Kidney (tissue), 22 donors: ENCODE measurements at places on chromosomes 7 and 10.

DNA sequence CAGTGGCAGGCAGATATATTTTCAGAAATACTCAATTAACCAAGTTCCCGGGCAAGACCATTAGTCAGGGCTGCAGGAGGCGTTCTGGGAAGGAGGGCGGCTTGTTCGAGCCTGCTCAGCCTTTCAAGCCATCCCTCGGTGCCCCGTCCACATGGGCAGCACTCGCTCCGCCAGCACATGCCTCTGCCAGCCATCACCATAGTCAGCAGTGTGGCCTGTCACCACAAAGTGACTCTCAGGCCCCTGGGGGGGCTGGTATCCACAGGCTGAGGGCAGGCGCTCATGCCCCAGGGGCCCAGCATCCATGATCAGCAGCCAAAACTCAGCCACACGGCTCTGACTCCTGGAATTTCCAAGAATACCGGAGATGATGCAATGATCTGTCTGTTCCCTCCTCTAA is 81.9 kb downstream of the CHST15 start:
- H3K4me1 ChIP-seq, result no peaks in the 10 kb centered on the region
- DNase-seq, result no peak
- no peak overlapping the region for H3K4me3 ChIP-seq
- no peak overlapping the region for H3K27ac ChIP-seq
- H3K27me3 ChIP-seq, result no peaks in the 10 kb centered on the region
- H3K36me3 ChIP-seq, result peaks cover 2% of the 10 kb centered on the region

GRCh38 chr7:120955577-120956149 is 5.1 kb downstream of the ING3 start:
- no peak overlapping the region for H3K27ac ChIP-seq
- H3K36me3 ChIP-seq, result peaks cover 3% of the 10 kb centered on the region
- no peak for DNase-seq
- H3K4me1 ChIP-seq, result peaks cover 5% of the 10 kb centered on the region

DNA sequence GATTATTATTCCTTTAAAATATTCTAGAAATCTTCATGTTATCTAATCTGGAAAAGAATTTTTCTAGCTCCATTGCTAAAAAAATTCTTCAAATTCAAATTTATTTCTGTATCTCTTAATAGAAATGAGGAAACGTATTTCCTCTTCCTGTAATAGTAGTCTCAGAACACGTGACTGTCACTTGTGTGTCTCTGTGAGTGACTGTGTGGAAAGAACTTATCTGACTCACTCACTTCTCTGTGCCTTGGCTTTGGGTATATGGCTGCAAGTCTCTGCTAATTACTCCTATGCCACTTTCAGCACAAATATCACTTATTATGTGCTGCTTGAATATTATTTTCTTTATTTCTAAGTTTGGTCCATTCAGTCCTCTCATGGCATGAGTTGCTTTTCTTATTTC is 132.7 kb downstream of the CNTNAP2 start:
- no peaks in the 10 kb centered on the region for H3K36me3 ChIP-seq
- H3K27me3 ChIP-seq, result no peaks in the 10 kb centered on the region
- no peaks in the 10 kb centered on the region for H3K4me1 ChIP-seq
- no peak for DNase-seq

GRCh38 chr10:80459047-80459865 is 5.1 kb downstream of the TSPAN14 start:
- H3K4me1 ChIP-seq, result peaks cover 4% of the 10 kb centered on the region
- DNase-seq, result no peak
- peak overlapping the region; percentile 78 for H3K27ac ChIP-seq
- no peak overlapping the region for H3K4me3 ChIP-seq

DNA sequence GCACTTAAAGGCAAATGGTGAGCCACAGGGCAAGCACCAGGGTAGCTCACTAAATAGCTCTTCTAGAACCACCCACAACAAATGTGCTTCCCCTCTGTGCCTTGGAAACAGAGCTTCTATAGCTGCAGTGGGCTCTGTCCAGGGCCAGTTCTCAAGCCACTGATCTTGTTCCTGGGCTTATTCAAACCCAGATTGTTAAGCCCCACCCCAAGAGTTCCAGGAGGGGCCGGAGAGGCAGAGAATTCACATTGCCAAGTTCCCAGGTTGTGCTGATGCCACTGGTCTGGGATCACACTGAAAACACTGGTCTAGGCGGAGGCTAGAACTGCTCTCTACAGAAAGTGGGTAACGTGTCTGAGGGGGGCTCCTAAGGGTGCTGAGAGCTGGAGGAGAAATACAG is 15.4 kb upstream of the KDM7A start:
- H3K36me3 ChIP-seq, result no peaks in the 10 kb centered on the region
- H3K4me1 ChIP-seq, result no peaks in the 10 kb centered on the region

DNA sequence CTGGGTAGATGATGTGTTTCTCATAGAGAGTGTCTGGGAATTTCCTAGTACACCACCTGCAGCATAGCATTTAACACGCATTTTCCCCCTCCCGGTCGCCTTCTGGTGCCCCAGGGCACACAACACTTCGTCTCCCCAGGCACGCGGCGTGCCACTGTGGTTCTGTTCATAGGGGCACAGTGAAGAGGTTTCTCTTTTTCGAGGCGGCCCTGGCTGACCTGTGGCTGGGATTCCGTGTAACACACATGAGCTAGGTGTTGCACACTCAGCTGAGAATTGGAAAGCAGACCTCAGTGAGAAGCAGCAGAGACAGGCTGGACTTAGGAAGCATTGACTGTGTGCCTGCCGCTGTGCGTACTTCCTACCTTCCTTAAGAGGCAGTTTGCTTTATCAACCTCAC is 214.3 kb upstream of the SHH start:
- H3K36me3 ChIP-seq, result no peaks in the 10 kb centered on the region
- no peak overlapping the region for H3K4me3 ChIP-seq
- no peaks in the 10 kb centered on the region for H3K4me1 ChIP-seq
- H3K27me3 ChIP-seq, result no peaks in the 10 kb centered on the region
- DNase-seq, result no peak
- no peak overlapping the region for H3K27ac ChIP-seq

GRCh38 chr10:8043569-8044306 is 10.8 kb upstream of the GATA3 start:
- H3K27ac ChIP-seq, result peak overlapping the region; percentile 85
- peaks cover 80% of the 10 kb centered on the region for H3K27me3 ChIP-seq
- H3K36me3 ChIP-seq, result no peaks in the 10 kb centered on the region
- no peaks in the 10 kb centered on the region for H3K4me1 ChIP-seq

GRCh38 chr10:125146791-125147579 is 13.4 kb downstream of the CTBP2 start:
- no peak for DNase-seq
- no peaks in the 10 kb centered on the region for H3K36me3 ChIP-seq
- peak overlapping the region; percentile 84 for H3K27ac ChIP-seq
- no peak overlapping the region for H3K4me3 ChIP-seq
- H3K27me3 ChIP-seq, result no peaks in the 10 kb centered on the region

GRCh38 chr10:30017966-30018365 is 41.4 kb downstream of the JCAD start:
- no peak overlapping the region for H3K27ac ChIP-seq
- no peaks in the 10 kb centered on the region for H3K4me1 ChIP-seq
- H3K36me3 ChIP-seq, result no peaks in the 10 kb centered on the region
- no peak for DNase-seq
- H3K4me3 ChIP-seq, result no peak overlapping the region

DNA sequence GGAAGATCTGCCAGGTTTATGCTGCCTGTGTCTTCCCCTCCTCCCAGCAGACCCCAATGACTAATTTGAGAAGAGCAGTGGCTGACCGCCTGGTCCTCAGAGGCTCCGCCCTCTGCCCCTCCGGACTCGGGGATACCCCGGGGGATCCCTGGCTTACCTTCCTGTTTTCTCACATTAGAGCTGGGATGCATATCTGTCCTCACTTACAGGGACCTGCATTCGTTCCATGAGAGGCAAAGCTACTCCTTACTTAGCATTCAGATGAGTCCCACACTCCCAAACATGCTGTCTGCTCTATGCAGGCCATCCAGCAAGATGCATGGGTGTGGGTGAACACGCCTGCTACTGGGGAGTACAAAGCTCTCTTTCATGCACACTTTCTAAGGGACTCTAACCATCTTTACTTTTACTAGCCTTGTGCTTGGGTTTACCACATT is 24.0 kb downstream of the VOPP1 start:
- no peak overlapping the region for H3K27ac ChIP-seq
- H3K27me3 ChIP-seq, result no peaks in the 10 kb centered on the region
- H3K36me3 ChIP-seq, result no peaks in the 10 kb centered on the region

- peaks cover 11% of the 10 kb centered on the region for H3K4me1 ChIP-seq
- H3K27me3 ChIP-seq, result no peaks in the 10 kb centered on the region
- no peaks in the 10 kb centered on the region for H3K36me3 ChIP-seq
- H3K27ac ChIP-seq, result no peak overlapping the region
Measured at GRCh38 chr7:92648067-92648466, 57.9 kb upstream of the FAM133B start.

- H3K4me1 ChIP-seq, result peaks cover 14% of the 10 kb centered on the region
- H3K27ac ChIP-seq, result no peak overlapping the region
- no peak overlapping the region for H3K4me3 ChIP-seq
- H3K36me3 ChIP-seq, result no peaks in the 10 kb centered on the region
Measured at GRCh38 chr10:70774810-70775678, 10.1 kb downstream of the TBATA start.

DNA sequence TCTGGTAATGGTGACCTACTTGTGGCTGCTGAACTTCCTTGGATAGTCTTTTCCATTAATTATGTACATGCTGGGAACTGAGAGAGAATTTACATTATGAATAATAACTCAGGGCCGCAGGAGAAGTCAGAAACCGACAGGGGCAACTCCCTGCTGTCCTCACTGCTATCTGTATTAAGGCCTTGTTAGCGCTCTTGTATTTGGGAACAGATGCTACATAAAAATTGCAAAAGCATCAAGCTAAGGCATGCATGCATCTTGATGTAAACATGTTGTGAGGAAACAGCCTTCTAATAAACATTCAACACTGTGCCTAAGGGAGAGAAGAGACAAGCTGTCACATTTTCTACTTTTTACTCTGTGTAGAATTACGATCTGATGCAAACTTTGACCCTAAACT is 158.4 kb downstream of the PARD3 start:
- no peaks in the 10 kb centered on the region for H3K4me1 ChIP-seq
- H3K27ac ChIP-seq, result no peak overlapping the region
- no peak overlapping the region for H3K4me3 ChIP-seq
- no peaks in the 10 kb centered on the region for H3K27me3 ChIP-seq

DNA sequence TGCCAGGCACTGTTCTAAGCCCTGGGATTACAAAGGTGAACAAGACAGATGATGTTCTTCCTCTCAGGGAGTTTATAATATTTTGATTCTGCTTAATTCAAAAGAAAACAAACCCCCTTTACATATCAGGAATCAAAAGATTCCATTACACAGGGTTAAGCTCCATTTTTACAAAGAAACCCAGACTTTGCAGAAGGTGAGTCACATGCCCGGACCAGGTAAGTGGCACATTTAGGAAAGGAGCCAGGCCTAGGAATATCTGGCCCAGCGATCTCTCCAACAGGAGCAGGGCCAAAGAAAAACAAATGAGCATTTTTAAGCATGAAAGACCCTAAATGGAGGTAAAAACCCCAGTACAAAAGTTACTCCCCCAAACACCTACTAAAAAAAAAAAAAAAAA is 1.1 kb downstream of the STN1 start:
- peak overlapping the region; percentile 20 for H3K27ac ChIP-seq
- peak overlapping the region; percentile 79 for H3K4me3 ChIP-seq
- H3K36me3 ChIP-seq, result no peaks in the 10 kb centered on the region
- no peaks in the 10 kb centered on the region for H3K27me3 ChIP-seq
- peaks cover 16% of the 10 kb centered on the region for H3K4me1 ChIP-seq
- DNase-seq, result no peak

DNA sequence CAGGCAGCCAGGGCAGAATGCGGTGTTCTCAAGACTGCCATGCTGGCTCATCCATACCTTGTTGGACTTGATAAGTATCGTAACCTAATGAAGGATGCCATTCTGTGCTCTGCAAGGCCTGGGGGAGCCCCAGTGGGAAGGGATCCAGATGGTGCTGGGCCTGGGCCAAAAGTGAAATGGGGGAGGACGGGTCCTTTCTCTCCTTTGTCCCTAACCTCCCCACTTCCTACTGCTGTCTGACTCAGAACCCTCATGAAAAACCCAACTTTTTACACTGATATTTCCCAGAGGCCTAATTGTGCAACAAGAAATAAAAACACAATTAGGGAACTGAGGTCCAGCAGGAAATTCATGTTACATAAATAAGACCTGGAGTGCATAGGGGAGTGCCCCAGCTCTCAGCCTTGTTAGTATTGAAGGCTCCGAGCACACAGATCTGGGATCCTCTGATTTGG is 193.7 kb upstream of the SVIL start:
- no peak overlapping the region for H3K27ac ChIP-seq
- H3K4me1 ChIP-seq, result no peaks in the 10 kb centered on the region
- H3K27me3 ChIP-seq, result no peaks in the 10 kb centered on the region
- H3K36me3 ChIP-seq, result no peaks in the 10 kb centered on the region
- DNase-seq, result no peak
- no peak overlapping the region for H3K4me3 ChIP-seq

DNA sequence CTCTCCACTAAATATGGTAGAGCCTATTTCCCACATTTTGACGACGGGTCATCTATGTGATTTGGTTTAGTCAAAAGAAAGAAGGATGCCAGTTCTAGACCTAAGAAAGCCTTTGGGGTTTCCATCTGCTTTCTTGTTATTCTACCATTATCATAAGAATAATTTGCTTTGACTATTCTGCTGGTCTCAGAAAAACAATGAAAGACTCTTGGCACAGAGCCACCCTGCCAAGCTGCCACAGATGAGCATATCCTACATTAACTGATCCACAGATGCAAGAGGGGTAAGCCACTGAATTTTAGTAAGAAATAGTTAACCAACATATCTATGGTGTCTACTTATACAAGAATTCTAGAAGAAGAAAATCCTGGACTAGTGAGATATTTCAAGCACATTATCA is 158.6 kb upstream of the MAGI2 start:
- no peaks in the 10 kb centered on the region for H3K4me1 ChIP-seq
- no peak for DNase-seq
- no peak overlapping the region for H3K27ac ChIP-seq
- H3K27me3 ChIP-seq, result no peaks in the 10 kb centered on the region
- H3K36me3 ChIP-seq, result no peaks in the 10 kb centered on the region
- H3K4me3 ChIP-seq, result no peak overlapping the region

DNA sequence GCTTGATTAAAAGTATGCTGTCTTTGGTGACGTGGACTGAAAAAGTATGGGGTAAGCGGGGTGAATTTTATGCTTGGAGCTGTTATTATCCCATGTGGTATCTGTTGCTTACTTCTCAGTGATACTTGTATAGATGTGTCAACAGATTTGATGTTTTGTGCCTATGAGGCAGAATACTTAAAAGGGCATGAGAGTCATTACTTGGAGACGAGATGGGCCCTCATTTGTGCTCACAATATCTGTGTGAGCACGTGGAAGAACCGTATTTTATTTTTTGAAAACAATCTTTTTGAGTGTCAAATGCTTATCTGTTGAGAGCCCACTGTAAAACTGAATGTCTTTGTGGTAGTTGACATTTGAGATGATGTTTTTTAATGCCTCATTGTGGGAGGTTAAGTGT is 281.9 kb downstream of the EXOC4 start:
- no peak overlapping the region for H3K4me3 ChIP-seq
- no peaks in the 10 kb centered on the region for H3K27me3 ChIP-seq
- no peaks in the 10 kb centered on the region for H3K36me3 ChIP-seq
- no peaks in the 10 kb centered on the region for H3K4me1 ChIP-seq

- peaks cover 2% of the 10 kb centered on the region for H3K36me3 ChIP-seq
- no peak overlapping the region for H3K4me3 ChIP-seq
- H3K27ac ChIP-seq, result no peak overlapping the region
Measured at GRCh38 chr7:123122916-123123315, 76.9 kb downstream of the SLC13A1 start.
